ENCODE measurements at places on chromosomes 16 and 17. TPM values are rescaled to one million over a fixed set of nuclear protein-coding genes. Genes with fewer than 3 reads are reported as not detected.

DNA sequence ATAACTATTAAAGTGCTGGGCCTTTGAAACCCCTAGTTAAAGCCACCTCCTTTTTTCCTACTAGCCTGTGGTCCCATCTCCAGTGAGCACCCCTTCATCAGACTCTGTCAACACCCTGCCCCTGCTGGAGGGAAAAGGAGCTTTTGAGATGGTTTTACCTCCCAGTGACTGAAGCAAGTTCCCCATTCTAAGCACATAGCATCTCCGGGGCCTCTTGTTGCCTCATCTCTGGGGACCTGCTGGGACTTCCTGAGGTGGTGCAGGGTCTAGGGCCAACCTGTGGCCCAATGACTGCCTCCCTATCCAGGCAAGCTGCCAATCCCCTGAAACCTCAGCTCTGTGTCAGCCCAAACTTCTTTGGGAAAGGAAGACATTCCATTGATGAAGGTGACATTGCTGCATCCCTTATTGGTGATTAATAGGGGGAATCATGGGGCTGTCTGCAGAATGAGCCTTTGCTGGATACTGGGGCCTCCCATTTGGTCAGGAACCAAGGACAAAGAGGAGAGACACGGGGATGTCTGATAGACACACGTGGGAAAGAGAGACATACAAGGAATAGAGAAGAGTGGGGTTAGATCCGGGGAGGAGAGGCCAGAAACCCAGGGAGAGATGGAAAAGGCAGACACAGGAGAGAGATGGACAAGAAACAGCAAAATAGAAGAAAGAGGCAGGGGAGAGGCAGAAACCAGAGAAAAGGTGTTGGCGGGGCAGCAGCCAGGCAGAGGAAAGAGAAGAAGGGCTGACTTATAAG, 2.4 kb downstream of the C1QL1 start:
- no peak for DNase-seq

GRCh38 chr17:75645889-75646637, 12.8 kb downstream of the SMIM5 start:
- DNase-seq = no peak

GRCh38 chr16:71373073-71373472, 14.6 kb downstream of the CALB2 start:
- no peak for DNase-seq

DNA sequence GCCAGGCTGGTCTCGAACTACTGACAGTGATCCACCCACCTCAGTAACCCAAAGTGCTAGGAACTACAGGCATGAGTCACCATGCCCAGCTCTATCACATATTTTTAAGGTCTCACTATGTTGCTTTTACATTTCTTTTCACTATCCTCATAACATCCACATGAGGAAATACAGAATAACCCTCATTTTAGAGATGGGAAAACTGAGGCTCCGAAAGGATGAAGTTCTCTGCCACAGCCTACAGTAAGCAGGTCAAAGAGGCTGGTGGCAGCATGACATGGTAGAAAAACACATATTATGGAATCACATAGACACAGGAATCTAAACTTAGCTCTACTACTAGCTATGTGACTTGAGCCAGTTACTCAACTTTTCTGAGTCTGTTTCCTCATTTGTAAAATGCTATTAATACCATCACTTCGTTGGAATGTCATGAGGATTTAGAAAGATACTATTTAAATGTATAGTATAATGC, 32.2 kb downstream of the APPBP2 start:
- DNase-seq = no peak

DNA sequence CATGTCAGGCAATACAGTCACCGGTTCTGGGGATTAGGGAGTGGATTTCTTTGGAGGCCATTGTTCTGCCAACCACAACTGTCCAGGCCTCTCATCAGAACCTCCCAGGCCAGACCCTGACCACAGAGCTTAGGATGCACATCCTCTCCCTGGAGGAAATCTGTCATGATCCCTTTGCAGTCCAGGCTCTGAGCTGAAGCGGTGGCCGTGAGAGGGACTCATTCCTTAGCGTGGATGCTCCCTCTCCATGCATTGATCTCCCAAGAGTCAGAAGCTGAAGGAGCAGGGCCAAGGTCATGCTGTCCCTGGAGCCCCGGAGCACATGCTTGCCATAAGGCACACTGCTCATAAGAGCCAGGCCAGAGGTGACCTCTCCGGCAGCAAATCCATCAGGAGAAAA, 181.4 kb downstream of the COPRS start:
- no peak for DNase-seq

DNA sequence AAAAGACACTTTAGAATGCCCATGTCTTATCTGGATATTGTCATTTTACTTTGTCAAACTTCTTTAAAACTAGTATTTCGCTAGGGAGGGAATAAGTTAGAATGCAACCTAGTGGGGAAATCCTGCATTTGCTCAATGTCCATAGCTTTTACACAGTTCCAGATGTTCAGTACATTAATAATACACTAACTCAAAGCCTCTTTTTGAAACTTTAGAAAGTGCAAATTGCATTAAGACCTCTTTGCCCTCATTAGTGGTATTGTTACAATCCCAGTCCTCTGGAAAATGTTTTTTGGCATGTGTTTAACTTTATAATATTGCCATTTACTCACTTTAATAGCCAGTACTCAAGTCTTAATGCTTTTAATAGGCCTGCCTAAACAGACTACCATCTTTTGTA, 106.8 kb downstream of the BRIP1 start:
- no peak for DNase-seq

DNA sequence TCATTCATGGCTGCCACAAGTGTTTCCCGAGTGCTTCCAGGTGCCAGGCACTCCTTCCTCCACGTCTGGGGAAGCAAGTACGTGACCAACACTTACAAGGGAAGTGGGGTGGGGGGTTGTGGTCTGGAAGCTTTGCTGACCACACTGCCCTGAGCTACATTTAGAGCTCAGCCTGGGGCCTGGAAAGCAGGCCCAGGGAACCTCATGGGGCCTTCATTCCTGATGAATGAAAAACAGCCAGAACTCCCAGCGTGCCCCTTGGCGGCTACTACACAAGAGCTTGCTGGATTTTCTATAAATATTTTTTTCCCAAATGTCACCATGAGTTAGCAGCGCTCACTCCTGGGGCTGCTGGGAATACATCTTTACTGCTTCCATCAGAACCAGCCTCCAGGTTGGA, 73.3 kb downstream of the ABCC12 start:
- DNase-seq = peak; percentile 26

DNA sequence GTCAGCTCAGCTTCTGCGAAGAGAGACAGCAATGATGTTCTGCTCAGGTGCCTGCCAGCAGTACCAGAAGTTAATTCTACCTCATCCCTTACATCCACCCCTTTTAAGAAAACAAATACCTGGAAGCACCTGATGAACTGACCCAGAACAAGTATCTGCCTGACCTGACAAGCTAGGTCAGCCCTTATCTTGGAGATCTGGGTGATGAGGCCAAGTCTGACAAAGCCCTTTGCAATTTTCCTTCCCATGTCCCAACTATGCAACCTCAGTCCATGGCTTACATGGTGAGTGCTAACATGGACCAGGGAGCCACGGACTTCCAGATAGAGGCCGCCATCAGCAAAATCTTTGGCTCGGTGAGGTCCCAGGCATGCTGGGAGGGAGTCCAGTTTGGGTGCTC, 3.6 kb downstream of the ACADVL start:
- no peak for DNase-seq

- DNase-seq = no peak
These were observed 99.4 kb downstream of the CYLD start for GRCh38 chr16:50841081-50841886.

DNA sequence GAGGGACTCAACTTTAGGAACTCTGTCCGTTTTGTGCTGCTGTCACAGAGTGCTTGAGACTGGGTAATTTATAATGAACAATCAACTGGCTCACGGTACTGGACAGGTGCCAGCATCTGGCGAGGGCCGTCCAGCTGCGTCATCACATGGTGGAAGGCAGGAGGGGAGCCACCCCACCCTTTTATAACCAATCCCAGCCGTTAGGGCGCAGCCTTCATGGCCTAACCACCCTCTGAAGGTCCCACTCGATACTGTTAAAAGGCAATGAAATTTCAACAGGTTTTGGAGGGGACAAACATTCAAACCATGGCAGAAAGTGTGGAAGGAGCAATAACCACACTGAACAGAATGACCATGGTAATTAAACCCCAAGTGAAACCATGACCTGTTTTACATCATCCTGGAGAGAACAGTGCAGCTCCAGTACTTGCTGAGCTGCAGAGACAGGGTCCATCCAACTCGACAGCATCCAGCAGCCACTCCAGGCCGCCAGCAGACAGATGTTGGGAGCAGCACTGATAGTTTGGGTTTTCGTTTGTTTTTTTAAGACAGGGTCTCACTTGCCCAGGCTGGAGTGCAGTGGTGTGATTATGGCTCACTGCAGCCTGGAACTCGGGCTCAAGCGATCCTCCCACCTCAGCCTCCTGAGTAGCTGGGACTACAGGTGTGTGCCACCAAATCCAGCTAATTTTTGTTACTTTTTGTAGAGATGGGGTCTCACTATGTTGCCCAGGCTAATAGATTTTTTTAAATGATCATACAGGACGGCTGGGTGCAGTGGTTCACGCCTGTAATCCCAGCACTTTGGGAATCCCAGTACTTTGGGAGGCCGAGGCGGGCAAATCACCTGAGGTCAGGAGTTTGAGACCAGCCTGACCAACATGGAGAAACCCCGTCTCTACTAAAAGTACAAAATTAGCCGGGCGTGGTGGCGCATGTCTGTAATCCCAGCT, 11.0 kb downstream of the CHMP6 start:
- DNase-seq = peak; percentile 72

- no peak for DNase-seq
These were observed 8.5 kb downstream of the PRMT7 start for GRCh38 chr16:68319185-68319908.

- DNase-seq = no peak
These were observed 2.0 kb upstream of the HSD17B2 start for GRCh38 chr16:82033006-82033405.

DNA sequence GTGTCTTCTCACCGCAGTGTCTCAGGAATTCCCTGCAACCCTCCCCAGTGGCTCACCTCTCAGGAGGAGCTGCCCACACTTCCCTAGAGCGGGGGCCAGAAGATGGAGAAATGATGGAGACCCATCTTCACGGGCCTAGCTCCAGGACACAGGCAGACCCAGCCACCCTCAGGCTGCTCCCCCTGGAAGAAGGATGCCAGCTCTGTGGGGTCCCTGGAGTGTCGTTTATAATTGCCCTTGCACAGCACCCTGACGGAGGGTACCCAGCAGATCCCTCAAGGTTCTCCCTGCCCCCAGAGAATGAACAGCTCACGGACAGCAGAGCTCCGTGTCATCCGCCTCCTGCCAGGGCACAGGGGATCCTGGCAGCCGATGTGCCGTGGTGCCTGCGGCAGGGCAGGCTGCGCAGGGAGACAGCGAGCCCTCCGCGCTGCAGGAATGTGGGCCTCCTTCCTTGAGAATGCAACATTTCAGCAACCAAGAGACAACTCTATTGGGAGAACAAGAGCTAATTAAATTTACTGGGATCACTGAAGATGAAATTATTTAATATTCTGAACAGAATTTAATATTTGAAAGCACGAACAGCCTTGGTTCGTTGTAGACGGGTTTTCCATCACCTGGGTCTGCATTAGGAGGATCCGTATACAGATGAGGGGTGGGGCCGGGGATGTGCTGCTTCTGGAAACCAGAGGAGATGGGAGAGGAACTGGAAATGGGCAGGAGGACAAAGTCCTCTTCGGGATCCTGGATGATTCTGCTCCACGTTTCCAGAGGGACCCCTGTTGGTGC, 21.0 kb upstream of the RBFOX3 start:
- DNase-seq = no peak

DNA sequence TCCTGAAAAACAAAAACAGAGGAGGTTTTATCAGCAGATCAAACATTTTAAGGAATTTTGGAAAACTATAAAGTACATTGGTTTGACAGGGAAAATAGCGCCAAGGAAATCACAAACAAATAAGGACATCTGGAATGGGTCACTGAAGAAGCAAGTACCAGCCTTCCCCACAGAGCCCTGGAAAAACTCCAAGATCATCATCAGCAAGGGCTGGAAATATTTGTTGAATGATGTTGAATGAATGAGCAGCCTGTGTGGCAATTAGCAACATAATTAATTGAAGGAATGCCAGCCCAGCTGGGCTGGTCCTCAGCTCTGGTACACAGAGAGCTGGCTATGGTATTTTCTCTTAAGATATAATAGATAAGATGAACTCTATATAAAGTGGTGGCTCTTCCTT, 290.4 kb downstream of the HS3ST3A1 start:
- no peak for DNase-seq

DNA sequence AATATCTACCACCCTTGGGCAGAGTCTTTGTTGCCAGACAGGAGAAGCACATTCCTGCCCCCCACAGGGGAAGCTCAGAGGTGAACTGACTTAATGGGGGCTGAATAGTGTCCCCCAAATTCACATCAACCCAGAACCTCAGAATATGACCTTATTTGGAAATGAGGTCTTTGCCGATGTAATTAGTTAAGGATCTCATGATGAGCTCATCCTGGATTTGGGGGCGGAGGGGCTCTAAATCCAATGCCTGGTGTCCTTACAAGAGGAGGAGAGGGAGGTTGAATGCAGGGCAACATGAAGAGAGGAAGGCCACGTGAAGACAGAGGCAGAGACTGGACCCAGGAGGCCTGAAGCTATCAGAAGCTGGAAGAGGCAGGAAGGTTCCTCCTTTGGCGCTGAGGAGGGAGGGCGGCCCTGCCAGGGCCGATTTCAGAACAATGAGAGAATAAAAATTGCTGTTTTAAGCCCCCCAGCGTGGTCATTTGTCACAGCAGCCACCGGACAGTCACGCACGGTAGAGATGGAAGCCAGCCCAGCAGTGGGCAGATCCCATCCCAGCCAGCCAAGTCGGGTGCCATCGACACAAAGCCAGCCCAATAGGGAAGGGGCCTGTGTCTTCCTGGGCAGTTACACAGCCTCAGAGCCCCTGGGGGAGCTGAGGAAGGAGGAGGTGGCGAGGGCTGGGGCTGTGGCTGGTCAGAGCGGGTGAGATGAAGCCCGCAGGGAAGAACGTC, 21.3 kb downstream of the C16orf74 start:
- no peak for DNase-seq

GRCh38 chr17:20273741-20274500, 193.4 kb downstream of the LGALS9B start:
- no peak for DNase-seq

GRCh38 chr16:51931653-51932052, 615.3 kb downstream of the TOX3 start:
- DNase-seq = no peak

CD68 gene
- total RNA-seq = 29.4 TPM

ACSM5 gene
- 1.2 TPM for total RNA-seq

KRT32 gene
- not detected for total RNA-seq

UBN1 gene
- total RNA-seq = 32.2 TPM

CRYBA1 gene
- not detected for total RNA-seq

ITGB3 gene
- 18.0 TPM for total RNA-seq

C16orf95 gene
- total RNA-seq = 3.2 TPM

KRTAP4-3 gene
- total RNA-seq = not detected

SLFN12L gene
- total RNA-seq = 0.88 TPM

PMFBP1 gene
- not detected for total RNA-seq

Measured in heart right ventricle (tissue), 16 donors.